ENCODE measurements at places on chromosomes 7 and 10.

- DNase-seq = no peak
These were observed 213.1 kb upstream of the FAM3C start for GRCh38 chr7:121609208-121609607.

DNA sequence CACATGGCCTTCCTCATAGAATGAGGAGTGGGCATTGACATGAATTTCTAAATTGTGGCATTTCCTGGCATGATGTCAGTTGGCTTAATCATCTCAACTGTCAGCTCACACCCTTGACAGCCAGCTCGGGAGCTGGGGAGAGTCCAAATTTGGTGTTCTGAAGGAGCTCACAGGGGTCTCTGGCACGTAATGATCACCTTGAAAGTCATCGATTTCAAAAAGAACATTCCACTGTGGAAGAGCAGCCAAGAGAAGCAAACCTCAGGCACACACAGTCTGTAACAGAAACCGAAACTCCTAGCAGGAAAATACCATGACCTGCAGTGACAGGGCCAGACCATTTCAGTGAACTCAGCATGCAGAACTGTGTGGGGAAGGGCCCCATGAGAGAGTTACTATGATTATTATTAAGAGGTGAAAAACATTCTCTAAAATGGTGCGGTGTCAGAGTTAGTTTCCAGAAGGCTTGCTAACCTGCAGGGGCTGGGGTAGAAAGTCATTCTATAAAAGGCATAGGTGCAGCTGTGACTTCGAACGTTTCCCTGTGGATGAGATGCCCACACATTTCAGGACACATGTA, 26.4 kb upstream of the KLF6 start:
- peak; percentile 90 for DNase-seq

DNA sequence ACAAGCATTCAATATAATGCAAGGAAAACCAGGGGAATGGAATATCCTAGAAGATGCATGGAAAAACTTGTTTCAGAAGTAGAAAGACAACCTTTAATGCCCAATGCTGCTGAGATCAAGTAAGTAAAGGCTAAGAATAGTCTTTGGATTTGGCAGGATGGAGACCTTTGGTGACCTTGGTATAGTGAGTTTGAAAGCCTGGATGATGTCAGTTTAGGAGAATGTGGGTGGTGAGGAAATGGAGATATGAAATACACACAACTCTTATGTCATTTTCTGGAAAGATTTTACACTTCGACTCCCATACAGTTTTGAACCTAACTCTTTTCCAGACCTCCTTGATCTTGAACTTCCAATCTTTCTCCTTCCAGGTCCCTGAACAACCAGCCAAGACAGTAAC, 185.7 kb downstream of the TFEC start:
- DNase-seq = peak; percentile 33

GRCh38 chr7:70710011-70710480, 421.9 kb upstream of the GALNT17 start:
- DNase-seq = peak; percentile 57

DNA sequence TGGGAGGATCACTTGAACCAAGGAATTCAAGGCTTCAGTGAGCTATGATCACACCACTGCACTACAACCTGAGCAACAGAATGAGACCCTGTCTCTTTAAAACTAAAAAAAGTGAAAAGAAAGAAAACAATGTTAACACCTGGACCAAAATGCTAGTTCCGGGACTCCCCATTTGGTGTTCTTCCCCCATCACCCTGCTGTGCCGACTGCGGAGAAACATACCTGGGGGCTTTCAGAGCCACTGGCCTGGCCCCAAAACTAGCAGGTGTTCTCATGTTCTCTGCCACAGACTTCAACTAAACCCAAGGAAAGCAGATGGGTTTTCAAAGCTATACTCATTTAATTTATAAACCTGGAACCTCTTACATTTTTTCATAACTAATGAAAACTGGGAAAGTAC, 250.9 kb downstream of the KIAA1217 start:
- DNase-seq = no peak

DNA sequence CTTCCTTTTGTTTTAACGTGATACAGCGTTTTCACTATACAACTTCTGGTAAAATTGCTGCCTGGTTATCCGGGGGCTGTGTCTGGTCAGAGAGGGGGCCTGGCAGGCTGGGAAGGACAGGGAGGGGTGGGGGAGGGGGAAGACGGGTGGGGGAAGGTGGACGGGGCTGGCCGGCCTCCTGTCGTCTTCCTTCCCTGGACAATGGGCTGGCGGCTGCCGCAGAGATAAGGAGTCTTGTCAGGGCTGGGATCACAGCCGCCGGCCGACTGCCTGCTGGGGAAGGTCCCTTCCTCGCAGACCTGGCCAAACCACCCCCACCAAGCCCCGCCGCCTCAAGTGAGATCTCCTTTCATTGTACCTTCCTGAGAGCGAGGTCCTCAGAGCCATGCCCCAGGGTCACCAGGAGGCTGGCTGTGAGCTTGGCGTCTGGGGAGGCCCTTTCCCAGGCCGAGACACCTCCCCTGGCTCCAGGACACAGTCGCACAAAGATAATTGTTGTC, 151.2 kb upstream of the TNRC18 start:
- no peak for DNase-seq

DNA sequence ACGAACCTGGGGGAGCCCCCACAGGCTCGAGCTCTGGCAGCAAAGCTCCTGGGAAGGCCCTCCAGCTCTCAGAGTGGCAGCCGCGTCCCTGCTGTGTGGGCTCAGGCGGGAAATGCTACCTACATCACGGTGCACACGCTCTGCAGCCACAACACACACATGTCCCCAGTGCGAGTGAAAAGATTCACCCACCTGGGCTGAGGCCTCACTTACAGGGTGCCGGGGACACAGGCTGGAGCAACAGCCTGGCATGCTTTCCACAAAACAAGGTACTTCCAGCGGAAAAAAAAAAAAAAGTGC, 410.4 kb upstream of the FOXK1 start:
- DNase-seq = no peak

- DNase-seq = peak; percentile 99
These were observed 96.8 kb downstream of the COL28A1 start for GRCh38 chr7:7438851-7439250.

DNA sequence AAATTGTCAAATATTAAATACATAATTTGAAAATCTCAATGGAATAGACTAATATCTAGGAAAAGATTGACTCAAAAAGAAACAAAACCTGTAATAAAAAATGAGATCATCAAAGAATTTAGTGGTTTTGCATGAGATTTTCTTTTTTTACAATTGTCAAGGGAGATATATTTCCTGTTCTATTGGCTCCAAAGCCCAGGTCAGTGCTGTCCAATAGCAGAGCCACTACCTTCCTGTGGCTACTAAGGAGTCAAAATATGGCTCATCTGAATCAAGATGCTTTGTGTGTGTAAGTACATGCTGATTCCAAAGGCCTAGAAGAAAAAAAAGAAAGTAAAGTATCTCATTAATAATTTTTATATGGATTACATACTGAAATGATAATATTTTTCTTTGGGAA, 191.9 kb downstream of the C7orf25 start:
- no peak for DNase-seq

DNA sequence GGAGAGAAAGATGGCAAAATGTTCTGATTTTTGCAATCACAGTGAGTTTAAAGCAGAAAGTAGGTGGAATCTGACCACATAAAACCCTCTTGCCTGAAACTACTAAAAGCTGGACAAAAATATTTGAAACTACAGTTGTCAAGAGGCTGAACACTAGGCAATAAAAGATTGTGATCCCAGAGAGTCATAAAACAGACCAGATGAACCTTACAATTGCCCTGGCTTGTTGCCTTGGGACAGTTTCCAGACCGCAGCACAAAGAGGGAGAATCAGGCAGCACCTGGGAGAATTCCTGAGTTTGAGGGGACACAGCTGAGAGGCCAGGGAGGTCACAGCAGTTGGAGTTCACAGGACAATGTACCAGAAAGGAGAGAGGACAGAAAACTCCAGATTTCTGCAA, 107.3 kb upstream of the NANOS1 start:
- DNase-seq = no peak

GRCh38 chr7:16786257-16786656, 18.5 kb downstream of the AGR2 start:
- no peak for DNase-seq

DNA sequence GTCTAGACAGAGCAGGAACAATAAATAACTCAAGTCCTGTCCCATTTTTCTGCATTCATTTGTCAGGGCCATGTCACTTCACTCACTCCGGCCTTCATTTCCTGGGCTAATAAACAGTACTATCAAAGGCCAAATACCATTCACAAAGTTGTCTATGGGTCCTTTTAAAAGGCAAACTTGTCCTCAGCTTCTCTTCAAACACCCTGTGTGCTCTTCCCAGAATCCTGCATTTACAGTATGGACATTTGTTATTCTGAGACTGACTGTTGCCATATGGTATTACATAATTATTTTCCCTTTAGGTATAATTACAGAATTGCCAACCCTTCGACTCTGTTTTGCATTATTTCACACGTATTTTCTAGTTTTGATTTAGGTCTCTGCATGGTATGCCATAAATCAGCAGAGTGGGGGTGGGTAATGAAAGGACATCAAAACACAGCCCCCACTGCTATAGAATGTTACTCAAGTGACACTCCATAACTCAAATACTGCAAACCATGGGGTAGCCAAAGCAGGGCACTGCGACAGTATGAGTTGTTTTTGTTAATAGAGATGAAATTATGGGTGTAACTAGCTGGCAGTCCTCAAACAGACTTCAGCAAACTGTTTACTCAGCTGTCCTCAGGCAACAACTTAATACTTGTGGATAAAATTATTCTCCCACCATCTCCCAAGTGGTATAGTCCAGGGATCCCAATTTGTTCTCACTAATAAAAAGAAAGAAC, 183.7 kb downstream of the TRIL start:
- no peak for DNase-seq

DNA sequence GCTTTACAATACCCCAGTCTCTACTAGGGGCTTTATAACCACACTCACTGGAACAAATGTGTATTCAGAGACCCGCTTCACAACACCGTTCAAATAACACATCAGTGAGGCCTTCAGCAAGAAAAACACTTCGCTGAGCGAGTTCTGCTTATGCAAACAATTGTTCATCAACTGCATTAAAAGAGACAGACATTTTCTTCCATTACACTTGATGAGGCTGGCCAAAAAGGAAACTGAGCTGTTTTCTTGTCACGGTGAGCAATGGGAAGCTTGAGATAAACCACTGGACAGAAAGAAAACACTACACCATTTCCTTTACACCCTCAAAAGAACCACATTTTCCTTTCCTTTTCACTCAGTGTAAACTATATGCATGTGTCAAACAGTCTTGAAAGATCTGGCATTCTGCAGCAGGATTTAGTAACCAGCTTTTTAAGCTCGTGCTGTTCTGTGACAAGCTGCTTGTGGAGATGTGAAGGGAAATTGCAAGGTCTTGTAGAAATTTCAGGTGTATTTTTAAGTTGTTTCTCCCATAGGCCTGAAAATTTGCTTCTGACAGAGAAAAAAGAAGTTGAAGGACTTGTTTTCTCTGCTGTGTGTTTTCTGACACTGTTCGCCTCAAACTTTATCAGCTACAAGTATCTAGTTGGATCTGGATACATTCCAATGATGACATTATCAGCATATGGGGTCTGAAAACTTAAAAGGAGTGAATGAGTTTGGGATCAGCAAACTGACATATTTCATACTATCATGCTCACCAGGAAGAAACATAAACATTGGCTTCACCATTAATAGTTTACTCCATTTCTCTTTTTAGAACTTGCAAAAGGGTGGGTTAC, 693.1 kb downstream of the PARD3 start:
- peak; percentile 80 for DNase-seq

DNA sequence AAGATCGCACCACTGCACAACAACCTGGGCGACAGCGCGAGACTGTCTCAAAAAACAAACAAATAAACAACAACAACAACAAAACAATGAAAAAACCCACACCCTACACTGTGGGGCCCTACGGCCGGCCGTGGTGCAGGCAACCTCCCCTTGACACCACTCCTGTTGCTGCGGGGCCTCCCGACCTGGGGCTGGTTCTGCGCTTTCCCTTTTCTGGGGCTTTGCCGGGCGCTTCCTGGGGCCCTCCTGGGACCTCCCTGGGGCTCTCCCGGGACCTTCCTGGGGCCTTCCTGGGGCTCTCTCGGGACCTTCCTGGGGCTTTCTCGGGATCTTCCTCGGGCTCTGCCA, 46.6 kb downstream of the INSIG1 start:
- DNase-seq = no peak

GRCh38 chr7:124723012-124723411, 42.6 kb downstream of the GPR37 start:
- DNase-seq = peak; percentile 92

GRCh38 chr7:30327813-30328212, 43.4 kb downstream of the ZNRF2 start:
- peak; percentile 68 for DNase-seq

GRCh38 chr10:101146392-101147251, 15.5 kb downstream of the TLX1 start:
- no peak for DNase-seq

DNA sequence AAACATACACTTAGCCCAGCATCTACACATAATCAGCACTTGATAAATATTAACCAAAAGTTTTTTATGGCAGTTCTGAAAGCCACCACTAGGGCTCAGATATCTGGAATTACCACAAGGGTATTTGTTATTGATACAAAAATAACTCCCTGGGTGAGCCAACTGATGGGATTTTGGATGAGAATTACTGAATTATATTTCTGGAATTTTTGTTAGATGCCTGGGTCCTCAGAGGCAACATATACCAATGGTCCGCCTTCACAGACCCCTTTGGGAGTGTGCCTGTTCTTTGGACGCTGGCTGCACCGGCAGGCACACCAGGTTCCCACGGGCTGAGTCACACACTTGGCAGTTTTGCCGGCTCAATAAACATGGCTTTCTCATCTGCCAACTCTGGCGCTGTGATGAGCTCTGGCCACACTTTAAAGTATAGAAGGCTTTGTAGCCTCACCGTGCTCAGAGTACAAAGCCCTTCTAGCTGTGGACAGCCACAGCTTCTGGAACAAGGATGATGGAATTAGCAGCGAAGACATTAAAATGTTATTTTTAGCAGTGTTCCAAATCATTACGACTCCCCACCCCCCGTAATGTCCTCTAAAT, 24.5 kb upstream of the EEPD1 start:
- peak; percentile 94 for DNase-seq

DNA sequence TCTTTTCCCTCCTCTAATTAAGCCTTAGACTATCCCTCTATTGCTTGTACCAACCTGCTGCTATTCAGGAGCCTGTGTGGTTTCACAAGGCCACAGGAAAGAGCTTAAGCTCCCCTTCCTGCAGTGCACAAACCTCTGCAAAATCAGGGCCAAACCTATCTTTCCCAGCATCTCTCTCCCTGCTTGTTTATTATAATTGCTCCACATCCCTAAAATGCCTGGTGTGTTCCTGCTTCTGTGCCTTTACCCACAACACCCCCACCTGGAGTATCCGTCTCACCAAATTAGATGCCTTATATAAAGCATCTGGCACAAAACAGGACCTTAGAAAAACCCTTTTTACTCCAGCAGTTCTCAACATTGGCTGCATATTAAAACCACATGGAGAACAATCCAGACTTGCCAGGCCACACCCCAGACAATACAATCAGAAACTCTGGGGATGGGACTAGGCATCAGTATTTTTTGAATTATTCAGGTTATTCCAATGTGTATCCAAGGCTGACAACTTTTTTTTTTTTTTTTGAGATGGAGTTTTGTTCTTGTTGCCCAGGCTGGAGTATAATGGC, 16.7 kb downstream of the SEC31B start:
- peak; percentile 39 for DNase-seq
